ENCODE measurements at places on chromosomes 5 and 9.

DNA sequence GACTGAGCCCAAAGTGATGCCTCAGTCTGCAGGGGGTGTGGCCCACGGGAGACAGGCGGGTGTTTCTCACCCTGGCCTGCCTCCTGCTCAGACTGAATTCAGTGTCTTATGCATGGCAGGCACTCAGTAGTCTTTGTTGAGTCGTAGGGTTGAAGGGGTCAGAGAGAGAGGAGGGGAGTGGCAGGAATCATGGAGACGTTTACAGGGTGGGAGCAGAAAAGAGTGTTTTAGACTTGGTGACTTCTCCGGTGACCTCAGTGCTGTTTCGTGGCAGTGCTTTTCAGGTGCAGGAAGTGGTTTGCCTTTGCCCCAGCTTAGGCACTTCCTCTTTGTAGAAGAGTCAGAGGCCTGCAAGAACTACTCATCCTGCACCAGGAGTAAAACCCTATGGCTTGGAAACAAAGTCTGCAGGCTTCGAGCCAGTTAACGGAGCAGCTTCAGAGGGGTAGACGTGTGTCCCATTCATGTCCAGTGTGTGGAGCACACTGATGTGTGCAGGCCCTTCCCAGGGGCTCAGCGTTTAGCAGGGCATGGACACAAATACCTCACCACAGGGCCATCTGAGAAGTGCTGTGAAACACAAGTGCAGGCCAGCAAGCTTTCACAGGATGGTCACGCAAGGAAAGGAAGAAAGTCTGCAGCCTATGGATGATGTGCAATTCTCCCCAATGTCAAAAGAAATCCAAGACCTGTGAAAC, 24.5 kb upstream of the SEMA4D start:
- DNase-seq: no peak

GRCh38 chr9:99726758-99727157, 94.9 kb upstream of the NR4A3 start:
- DNase-seq: no peak

- DNase-seq: peak; percentile 76
Measured at GRCh38 chr5:132458651-132459030, 31.9 kb downstream of the IRF1 start.

DNA sequence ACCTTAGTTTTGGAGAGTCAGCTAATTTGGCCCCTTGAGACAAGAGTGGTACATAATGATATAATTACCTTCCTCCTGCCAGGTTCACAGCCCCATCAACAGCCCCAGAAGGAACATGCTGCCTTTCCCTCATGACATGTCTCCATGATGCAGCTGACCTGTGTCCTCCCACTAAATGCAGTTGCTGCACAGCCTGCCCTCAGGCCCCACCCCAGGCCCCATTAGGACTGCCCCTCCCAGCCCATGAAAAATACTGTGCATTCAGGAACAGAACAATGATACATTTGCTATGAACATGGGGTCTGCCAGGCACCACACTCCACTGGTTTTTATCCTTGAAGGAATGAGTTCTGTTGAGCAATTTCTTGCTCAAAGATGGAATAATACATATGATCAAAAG, 176.4 kb downstream of the C5orf15 start:
- no peak for DNase-seq

GRCh38 chr5:178668579-178668978, 41.7 kb upstream of the CLK4 start:
- no peak for DNase-seq

DNA sequence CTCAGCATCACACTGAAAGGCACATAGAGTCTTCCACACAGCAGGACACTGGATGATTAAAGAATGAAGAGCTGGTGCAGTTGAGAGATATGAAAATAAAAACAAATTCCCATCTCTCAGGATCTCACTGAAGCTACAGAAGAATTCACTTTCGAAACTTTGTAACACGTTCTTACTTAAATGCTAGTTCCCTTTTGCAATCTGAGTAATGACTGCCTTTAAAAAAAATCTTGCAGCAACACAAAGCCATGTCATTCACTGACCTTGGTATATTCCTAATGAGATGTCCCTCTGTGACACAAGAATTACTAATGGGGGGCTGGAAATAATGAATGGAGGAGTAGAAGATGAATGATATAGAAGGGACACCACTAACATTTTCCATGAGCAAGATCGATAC, 201.8 kb downstream of the GLIS3 start:
- peak; percentile 75 for DNase-seq
